ENCODE measurements at places on chromosomes 16 and 17. TPM values are rescaled to one million over a fixed set of nuclear protein-coding genes. Genes with fewer than 3 reads are reported as not detected.

EFTUD2 gene
- total RNA-seq: 58.1 TPM

C1QBP gene
- total RNA-seq: 59.0 TPM

GJD3 gene
- total RNA-seq: not detected

- no peak for DNase-seq
These were observed 35.6 kb upstream of the NGFR start for GRCh38 chr17:49459401-49459984.

DNA sequence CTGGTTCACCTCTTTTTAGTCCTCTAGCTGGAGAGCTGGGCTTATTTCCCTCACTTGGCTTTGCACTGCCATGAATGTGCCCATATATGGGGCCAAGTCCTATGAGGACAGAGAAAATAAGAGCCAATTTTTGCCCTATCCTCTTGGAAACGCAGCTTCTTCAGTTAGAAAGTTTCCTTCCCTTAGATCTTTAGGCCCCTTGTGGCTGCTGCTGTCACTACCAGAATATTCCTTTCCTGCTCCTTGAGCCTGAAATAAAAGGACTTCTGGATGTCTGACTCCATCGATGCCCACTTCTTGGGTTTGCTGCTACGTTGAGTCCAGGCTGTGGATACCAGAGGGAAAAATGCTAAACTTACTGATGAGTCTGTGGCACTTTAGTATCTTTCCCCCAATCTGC is 487.1 kb downstream of the GRIN2A start:
- DNase-seq: no peak

DNA sequence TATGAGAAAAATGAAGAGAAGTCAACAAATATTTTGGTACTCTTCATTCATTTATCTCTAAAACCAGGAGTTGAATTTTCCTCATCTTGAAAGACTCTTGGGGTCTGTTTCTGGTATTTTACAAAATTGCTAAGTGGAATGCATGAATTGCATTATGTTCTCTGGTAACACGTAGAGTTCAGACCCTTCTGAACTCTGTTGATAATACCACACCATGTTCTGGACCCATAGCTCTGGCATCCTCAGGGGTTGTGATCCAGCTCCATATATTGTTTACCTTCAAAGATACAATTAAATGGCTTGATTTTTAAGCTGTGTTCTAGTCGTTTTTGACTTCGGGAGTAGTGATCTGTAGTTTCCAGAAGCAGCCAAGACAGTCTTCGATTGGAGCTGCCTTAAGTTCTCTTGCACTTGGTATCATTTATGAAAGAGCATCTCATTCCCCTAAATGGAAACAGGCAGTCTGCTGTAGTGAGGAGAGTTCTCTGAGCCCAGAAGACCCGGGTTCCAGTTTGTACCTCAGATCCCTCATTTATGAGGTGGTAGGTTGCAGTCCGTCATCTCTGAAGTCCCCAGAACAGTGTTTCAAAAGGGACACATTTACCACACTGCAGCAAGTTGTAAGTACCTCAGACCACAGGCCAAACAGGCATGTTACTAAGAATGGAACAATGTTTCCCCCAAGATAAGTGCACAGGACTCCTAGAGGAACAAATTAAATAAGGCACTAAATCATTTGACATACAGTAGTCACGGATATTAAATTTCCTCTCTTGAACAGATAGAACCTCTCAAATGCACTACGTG is 9.6 kb downstream of the PSMD7 start:
- DNase-seq: no peak

GRCh38 chr16:16073891-16074881 is 124.8 kb downstream of the ABCC1 start:
- DNase-seq: peak; percentile 60

DNA sequence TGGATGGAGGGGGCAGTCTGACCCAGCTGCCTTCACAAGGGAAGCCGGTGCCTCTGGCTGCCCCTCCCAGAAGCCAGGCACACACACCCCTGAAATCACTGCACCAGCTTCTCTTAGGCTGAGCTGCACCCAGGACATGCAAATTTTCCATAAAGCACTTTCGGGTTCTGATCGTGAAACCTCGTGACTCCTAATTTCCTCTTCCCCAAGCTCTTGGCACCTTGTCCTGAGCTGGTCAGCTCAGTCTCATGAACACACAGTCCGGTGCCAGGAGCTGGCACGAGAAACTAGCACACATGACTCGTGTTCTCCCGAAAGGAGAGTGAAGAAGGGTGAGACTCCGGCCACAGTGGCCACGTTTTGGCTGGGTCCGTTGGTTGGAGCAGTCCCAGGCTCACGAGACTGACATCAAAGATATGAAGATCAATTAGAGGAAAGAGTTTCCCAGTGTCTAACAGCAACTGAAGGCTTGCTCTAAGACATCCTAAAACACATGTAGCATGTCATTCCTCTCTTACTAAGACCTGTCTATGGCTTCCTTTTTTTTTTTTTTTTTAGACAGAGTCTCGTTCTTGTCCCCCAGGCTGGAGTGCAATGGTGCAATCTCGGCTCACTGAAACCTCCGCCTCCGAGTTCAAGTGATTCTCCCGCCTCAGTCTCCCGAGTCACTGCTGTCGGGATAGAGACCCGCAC is 9.2 kb upstream of the ABR start:
- peak; percentile 93 for DNase-seq

DNA sequence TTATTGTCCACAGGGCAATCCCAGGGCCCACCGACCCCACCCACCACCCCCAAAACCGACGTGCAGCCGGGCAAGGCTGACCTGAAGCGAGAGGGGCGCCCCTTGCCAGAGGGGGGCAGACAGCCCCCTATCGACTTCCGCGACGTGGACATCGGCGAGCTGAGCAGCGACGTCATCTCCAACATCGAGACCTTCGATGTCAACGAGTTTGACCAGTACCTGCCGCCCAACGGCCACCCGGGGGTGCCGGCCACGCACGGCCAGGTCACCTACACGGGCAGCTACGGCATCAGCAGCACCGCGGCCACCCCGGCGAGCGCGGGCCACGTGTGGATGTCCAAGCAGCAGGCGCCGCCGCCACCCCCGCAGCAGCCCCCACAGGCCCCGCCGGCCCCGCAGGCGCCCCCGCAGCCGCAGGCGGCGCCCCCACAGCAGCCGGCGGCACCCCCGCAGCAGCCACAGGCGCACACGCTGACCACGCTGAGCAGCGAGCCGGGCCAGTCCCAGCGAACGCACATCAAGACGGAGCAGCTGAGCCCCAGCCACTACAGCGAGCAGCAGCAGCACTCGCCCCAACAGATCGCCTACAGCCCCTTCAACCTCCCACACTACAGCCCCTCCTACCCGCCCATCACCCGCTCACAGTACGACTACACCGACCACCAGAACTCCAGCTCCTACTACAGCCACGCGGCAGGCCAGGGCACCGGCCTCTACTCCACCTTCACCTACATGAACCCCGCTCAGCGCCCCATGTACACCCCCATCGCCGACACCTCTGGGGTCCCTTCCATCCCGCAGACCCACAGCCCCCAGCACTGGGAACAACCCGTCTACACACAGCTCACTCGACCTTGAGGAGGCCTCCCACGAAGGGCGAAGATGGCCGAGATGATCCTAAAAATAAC is 3.0 kb downstream of the SOX9 start:
- DNase-seq: no peak

GRCh38 chr17:83198366-83199341 is 119.2 kb downstream of the METRNL start:
- DNase-seq: peak; percentile 17

DNA sequence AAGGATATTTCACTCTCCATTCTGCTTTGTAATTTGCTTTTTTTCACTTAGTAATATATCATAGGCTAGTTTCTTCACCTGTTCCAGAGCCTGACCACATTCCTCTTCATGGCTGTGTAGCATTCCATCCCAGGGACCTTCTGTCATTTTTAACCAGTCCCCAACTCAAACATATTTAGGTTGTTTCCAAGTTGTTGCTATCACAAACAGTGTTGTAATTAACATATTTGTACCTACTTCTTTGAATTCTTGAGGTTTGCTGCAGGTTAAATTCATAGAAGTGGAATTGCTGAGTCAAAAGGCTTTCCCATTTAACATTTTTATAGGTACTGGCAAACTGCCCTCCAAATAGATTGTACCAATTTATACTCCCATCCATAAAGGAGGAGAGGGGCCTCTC is 65.1 kb upstream of the MED9 start:
- no peak for DNase-seq

DNA sequence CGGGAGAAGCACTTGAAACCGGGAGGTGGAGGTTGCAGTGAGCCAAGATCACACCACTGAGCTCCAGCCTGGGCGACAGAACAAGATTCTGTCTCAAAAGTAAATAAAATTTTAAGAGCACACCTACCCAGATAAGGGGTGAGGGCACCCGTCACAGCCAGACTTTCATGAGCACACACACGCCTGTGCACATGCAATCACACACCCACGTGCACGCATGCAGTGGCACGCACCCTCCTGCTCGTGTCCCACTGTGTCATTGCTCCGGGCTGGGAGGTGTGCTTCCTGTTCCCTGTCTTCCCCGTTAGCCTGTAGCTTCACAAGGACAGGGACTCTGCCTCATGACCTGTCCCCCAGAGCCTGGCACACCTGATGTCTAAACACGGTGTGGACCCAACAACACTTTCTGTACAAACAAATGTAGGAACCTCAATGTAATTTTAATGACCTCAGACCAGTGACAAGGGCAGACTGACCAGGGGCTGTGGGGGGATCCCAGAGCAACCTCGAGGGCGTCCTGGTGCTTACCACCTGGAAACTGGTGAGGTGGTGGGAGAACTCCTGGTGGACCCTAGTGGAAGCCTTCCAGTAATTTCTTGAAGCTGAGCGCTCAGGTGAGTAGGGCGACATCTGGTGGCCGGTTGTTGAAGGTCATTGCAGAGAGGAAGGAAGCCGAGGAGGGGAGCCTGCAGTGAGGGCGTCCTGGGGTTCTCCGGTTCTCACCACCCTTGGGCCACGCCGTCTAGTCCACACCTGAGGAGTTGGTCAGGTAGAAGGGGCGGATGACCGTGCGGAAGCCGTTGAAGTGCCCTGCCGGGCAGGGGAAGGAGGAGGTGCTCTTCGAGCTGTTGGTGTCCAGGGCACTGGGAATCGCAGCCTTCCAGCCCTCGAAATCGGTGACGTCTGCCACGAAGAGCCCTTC is 8.6 kb downstream of the LGALS3BP start:
- peak; percentile 60 for DNase-seq
